ENCODE measurements at places on chromosomes 1 and 21. TPM values are rescaled to one million over a fixed set of nuclear protein-coding genes. Genes with fewer than 3 reads are reported as not detected.

Gene SERTAD4
- total RNA-seq: 4.6 TPM

Gene SPRR1A
- not detected for total RNA-seq

Gene GSTM1
- not detected for total RNA-seq

Gene SEMA4A
- 1.0 TPM for total RNA-seq

All from left ventricle myocardium inferior (tissue), 1 donor.